ENCODE measurements at places on chromosomes 11 and 22. TPM values are rescaled to one million over a fixed set of nuclear protein-coding genes. Genes with fewer than 3 reads are reported as not detected.
A peak's percentile ranks its signal among the peaks of the same experiment; 100 is the strongest.

Gene KRTAP5-8
- not detected for total RNA-seq

Gene OR5P2
- not detected for total RNA-seq

Gene FOSL1
- 9.5 TPM for total RNA-seq

Gene OR51I2
- total RNA-seq: not detected

Gene SMTN
- 32.5 TPM for total RNA-seq

Gene TRIM49
- total RNA-seq: not detected

Gene SCN3B
- 0.06 TPM for total RNA-seq

Gene OR56A1
- total RNA-seq: not detected

- DNase-seq: no peak
Observed at GRCh38 chr22:26725012-26725676, 67.8 kb downstream of the MIAT start.

DNA sequence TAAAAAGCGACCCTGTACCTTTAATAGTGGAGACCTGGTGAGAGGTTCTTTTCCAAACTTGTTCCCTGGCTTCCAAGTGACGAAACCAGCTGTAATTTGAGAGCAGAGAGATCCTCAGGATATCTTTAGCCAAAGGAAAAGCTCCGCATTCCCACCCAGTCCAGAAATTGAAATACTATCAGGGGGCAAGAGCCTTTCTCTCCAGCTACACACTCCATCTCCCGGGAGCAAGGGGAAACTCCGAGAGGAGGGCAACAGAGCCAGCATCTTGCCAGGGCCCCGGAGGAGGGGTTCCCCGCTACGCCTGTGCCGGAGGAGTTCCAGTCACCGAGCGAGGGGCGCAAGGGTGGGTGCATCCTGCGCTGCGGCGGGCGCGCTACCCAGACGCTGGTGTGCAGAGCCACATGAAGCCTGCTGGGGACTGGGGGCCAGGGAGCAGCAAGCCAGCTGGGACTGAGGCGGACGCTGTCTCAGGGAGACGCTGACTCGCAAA lies at the start of gene FIBIN:
Gene FIBIN (plus strand): TSS at position 148 of the 493 bp plus-strand sequence. CDS start 415 bp downstream, outside the sequence.
- no peak for DNase-seq

- no peak for DNase-seq
Observed at GRCh38 chr11:8926236-8926635, 6.5 kb downstream of the C11orf16 start.

DNA sequence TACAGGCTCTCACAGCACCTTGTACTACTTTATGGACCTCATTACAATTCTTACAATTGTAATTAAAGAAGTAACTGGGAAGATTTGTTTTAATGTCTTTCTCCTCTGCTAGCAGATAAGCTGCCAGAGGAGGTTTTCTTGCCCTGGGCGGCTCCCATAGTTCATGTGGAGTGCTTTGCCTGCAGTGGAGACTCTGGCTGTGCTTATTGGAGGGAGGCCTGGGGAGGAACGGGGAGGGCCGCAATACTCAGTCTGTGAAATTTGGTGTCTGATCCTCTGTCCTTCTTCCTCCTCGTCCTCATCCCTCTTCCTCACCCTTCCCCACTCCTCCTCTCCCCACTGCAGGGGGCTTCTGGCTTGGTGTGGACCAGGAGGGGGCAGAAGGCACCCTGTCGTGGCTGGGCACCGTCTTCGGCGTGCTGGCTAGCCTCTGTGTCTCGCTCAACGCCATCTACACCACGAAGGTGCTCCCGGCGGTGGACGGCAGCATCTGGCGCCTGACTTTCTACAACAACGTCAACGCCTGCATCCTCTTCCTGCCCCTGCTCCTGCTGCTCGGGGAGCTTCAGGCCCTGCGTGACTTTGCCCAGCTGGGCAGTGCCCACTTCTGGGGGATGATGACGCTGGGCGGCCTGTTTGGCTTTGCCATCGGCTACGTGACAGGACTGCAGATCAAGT lies 5.6 kb downstream of the SLC35C1 start:
- DNase-seq: no peak

DNA sequence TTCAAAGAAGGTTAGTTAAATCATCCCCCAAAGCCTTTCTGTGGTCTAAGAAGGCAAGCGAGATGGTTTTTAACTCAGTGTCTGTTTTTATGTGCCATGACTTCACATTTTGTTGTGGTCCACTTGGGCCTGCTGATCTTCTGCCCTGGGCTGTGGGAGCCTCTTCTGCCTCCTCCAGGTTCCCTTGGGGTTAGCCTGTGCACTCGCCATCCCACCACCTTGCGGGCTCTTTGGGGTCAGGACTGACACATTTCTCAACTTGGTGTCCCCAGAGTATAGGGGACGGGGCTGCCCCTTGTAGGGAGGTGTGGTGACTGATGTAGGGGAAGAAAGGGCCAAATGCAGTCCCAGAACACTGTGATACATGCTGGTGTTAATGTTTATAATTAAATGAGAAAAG lies 207.0 kb downstream of the TBC1D22A start:
- peak; percentile 31 for DNase-seq

GRCh38 chr22:34805771-34806170 lies 260.2 kb upstream of the ISX start:
- DNase-seq: no peak

- DNase-seq: peak; percentile 48
Observed at GRCh38 chr22:42271906-42272305, 1.5 kb upstream of the TCF20 start.

- DNase-seq: no peak
Observed at GRCh38 chr11:110798201-110798900, 86.1 kb upstream of the ARHGAP20 start.

GRCh38 chr11:41301023-41301422 lies 158.4 kb downstream of the LRRC4C start:
- no peak for DNase-seq

- DNase-seq: no peak
Observed at GRCh38 chr11:46465683-46466082, 74.1 kb upstream of the CHRM4 start.

DNA sequence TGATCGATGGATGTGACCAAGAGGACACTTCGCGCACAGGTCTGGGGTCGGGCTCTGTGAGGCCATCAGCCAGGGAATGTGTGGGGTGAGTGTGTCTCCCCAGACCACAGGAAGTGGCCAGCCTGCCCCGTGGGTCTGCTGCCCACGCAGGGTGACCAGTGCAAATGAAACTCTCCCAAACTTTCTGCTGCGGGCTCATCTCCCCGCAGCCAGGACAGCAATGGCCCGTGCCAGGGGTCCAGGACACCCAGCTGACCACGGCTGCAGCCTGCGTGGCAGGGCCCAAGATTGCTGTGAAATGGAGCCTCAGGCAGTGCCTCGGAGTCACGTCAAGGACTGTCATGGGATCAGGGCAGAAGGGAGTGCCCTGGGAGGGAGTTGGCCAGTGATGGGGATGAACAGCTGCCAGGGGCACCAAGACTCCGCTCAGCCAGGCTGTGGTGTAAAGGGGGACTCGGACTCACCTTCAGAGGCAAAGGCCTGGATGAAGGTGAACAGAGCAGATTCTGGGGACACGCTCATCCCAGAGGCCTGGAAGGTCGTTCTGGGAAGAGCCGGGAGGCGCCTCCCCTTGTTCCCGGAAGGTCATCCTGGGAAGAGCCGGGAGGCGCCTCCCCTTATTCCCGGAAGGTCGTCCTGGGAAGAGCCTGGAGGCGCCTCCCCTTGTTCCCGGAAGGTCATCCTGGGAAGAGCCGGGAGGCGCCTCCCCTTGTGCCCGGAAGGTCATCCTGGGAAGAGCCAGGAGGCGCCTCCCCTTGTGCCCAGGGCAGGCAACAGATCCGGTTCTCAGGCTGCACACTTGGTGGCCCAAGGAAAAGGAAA lies 252.6 kb downstream of the BRD1 start:
- peak; percentile 47 for DNase-seq

GRCh38 chr11:13260201-13260962 lies 17.2 kb upstream of the BMAL1 start:
- DNase-seq: no peak

GRCh38 chr11:98549571-98549970 lies 471.2 kb upstream of the CNTN5 start:
- no peak for DNase-seq

DNA sequence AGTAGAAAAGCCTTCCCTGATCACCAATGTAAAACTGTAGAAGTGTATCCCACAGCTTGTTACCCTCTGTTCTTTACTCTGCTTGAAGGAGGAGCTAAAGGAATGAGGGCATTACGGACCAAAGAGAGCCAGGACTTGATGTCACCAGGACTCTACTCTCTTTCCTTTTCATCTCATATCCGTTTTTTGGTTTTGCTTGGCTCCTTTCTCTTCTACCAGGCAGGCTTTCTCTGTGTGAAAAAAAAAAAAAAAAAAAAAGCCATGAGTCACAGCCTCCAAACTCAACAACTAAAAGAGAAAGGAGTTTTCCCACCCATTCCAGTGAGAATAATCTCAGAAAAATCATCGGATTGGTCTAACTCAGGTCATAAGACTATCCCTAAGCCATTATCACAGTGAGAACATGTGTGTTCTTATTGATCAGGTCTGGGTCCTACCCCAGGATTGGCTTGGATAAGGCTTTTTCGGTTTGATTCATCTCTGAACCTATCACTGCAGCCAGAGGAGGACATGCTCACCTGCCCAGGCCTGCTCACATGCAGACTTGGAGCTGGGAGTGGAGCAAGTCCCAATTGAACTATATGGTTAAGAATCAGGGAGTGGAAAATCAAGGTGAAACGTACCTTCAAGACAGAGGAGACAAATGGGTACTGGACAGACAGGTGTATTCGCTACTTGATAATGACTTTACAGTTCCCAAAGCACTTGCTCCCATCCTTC lies 19.4 kb upstream of the LRRC55 start:
- no peak for DNase-seq

GRCh38 chr22:37601540-37602442 lies 6.8 kb upstream of the GGA1 start:
- no peak for DNase-seq

- no peak for DNase-seq
Observed at GRCh38 chr11:111209543-111210355, 35.8 kb upstream of the POU2AF2 start.

DNA sequence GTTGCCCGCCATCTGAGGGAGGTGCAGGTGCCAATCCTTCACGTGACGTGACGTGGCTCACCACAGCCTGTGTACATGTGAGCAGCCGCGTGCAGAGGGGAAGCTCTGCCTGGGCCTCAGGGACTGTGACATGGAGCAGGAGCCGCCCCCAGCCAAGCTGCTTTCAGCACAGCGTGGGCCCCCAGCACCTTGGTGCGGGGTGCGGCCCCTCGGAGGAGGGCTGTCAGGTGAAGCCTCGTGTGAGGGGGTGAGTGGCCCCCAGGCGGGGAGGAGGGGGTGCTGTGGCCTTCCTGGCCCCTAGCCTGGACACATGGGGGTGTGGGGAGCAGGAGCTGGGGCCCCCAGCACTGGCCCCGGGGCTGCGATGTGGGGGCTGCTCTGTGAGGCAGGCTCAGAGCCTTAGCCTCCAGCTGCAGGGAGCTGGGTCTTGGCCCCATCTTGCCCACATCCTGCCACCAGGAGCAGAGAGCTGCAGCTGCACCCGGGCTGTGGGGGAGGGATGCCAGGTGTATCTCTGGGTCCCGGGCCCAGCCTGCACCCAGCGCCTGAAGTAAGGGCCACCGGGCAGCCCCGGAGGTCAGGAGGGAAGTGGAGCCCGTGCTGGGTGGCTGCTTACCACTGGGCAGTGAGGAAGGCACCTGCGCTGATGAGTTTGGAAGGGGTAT lies at the start of gene ADORA2A:
Gene ADORA2A (plus strand): TSS at position 100 of the 665 bp plus-strand sequence. CDS start 5,806 bp downstream, outside the sequence.
- peak; percentile 81 for DNase-seq

GRCh38 chr11:83721263-83721662 lies 435.1 kb upstream of the CCDC90B start:
- DNase-seq: no peak

GRCh38 chr22:49205483-49205800 lies 622.2 kb downstream of the BRD1 start:
- peak; percentile 33 for DNase-seq

DNA sequence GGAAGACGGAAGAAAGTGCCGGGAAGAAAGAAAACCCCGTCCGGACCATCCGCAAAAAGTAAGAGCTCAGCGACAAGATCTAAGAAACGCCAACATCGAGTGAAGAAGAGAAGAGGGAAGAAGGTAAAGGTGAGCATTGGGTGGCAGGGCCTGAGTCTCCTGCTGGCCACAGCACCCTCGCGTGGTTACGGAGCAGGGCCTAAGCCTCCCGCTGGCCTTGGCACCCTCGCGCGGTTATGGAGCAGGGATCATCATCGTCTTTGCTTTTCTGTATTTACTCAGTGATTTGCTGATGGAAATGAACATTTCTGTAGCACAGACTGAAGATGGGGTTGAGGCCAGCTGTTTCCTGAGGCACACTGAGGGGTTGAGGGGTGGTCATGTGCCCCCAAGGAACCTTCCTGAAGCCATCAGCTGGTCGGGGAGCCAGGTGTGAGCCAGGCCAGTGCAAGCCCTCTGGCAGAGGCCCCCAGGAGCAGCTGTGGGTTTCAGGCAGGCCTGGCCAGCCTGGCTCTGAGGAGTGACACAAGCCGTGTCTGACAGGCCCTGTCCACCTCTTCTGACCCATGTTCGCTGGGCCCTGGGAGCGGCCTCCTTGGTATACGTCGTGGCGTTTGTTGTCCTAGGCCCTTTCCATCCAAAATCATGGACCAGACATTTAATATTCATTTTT lies 14.0 kb downstream of the IRF7 start:
- DNase-seq: no peak

GRCh38 chr22:48239461-48240147 lies 1477.2 kb downstream of the TBC1D22A start:
- no peak for DNase-seq

- DNase-seq: no peak
Observed at GRCh38 chr11:78560826-78561484, 13.7 kb downstream of the NARS2 start.

GRCh38 chr11:8829556-8829955 lies 81.4 kb upstream of the AKIP1 start:
- DNase-seq: no peak

- DNase-seq: no peak
Observed at GRCh38 chr11:7612056-7612660, 61.1 kb downstream of the CYB5R2 start.

DNA sequence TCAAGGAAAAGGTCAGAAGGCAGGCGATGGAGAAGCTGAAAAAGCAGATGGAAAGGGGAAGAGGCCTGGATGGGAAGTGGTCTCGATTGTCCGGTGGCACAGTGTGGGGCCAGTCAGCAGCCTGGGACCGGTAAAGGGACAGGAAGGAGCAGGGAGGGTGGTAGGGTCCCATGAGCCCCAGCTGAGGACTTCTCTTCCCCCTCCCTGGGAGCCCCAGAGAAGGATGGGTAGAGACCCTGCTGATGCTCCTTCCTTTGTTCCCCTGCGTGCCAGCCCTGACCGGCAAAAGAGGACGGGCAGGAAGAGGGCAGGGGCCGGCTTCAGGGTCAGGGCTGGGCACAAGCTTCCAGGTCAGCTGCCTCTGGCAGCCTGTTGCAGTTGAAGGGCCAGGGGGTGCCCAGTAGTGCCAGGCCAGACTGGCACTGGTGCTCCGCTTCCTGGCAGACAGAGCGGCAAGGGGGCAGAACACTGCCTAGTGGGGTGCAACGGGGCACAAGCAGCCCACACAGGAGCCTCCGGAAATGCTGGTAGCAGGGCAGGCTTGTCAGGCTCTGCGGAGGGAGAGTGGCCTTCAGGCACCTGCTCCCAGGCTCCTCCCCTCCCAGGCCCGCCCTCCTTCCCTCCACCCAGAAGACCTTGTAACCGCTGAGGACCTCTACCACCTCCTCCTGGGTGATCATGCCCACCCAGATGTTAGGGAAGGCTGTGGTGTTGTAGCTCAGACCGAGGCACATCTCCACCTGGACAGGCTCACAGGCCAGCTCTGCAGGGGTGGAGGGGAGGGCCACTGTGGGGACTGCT lies 739 bp upstream of the C1QTNF5 start:
- DNase-seq: no peak
